ENCODE measurements at places on chromosomes 4 and X.

DNA sequence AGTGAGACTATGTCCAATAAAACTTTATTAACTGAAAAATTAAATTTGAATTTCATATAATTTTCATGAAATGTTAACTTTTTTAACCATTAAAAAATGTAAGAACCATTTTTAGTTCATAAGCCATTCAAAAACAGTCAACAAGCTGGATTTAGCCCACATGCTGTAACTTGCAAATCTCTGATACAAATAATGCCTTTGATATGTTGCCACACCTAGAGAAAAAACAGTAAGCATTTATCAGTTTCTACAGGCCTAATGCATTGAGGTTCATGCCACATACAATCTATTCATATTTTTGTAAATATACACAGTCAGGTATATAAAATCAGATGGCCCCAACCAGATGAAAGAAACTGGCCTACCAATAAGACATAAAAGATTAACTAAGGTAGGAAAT, 52.8 kb downstream of the LCORL start:
- no peak for DNase-seq

- no peak for DNase-seq
Observed at GRCh38 chr4:120009731-120010130, 56.9 kb downstream of the MAD2L1 start.

DNA sequence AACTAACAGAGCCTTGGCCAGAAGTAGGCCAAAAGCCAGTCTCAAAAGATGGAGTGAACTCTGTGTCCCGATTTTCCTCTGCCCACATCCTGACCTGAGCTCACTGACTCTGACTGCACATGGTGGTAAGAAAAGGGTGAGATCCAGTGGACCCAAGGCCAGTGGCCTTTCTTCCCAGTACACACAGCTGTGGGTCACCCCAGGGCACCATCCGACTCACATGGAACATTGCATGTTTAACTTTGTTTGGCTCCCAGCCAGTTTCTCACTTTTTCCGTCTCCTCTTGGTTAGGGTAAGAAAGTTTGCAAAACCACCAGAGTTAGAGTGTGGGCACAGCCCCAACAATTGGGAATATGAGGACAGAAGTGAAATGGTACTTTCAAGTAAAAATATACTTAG, 69.8 kb downstream of the GAB1 start:
- DNase-seq = no peak

GRCh38 chrX:109775386-109775785, 42.3 kb upstream of the ACSL4 start:
- DNase-seq = no peak

GRCh38 chr4:141636082-141636770, at the start of gene IL15:
Gene IL15, plus strand, starts transcription at chr4:141636583. Its CDS starts 82,882 bp downstream, at chr4:141719465.
- DNase-seq = no peak

GRCh38 chrX:148854306-148854705, 353.9 kb downstream of the AFF2 start:
- DNase-seq = peak; percentile 30

DNA sequence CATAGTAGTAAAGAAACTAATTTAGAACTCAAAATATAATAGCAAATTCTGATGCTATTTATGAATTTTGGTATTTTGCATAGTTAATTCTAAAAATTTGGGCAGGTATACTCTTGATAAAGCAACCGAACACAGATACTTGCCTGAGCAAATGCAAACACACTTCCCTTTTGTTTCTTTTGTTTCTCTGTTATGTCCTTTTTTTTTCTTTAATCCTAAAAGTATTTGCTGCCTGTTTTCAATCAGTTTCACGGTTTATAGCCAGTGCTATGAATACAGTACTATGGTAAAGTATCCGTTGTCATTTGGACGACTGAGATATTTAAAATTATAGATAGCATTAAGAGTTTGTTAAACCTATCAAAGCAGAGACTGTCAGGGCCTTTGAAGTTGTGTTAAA, 84.3 kb upstream of the HPRT1 start:
- DNase-seq = no peak

DNA sequence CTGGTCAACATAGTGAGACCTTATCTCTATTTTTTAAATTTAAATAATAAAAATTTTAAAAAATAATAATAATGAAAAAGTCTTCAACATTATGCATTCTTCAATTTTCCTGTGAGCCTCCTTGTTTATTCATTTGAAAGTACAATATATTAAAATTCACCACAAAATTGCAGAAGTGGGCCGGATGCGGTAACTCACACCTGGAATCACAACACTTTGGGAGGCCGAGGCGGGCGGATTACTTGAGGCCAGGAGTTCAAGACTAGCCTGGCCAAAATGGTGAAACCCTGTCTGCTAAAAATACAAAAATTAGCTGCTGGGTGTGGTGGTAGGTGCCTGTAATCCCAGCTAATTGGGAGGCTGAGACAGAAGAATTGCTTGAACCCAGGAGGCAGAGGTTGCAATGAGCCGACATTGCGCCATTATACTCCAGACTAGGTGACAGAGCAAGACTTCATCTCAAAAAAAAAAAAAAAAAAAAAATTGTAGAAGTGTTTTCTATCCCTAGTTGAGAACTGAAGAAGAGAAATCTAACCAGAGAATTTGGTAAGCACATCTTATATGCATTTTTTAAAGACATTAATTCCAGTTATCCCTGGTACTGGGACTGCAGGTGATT, 56.9 kb downstream of the RBM47 start:
- no peak for DNase-seq

- DNase-seq = no peak
Observed at GRCh38 chr4:40621592-40622512, 7.8 kb downstream of the RBM47 start.

GRCh38 chr4:36326476-36327029, 45.1 kb downstream of the DTHD1 start:
- no peak for DNase-seq

- no peak for DNase-seq
Observed at GRCh38 chr4:123411514-123411913, 14.9 kb downstream of the SPRY1 start.
